ENCODE measurements at places on chromosomes 3 and 15. TPM values are rescaled to one million over a fixed set of nuclear protein-coding genes. Genes with fewer than 3 reads are reported as not detected.

PLCH1 gene
- polyA plus RNA-seq = 10.1 TPM

ADPGK gene
- polyA plus RNA-seq = 54.4 TPM

KBTBD13 gene
- polyA plus RNA-seq = 0.06 TPM

SRGAP3 gene
- polyA plus RNA-seq = 17.0 TPM

DAZL gene
- not detected for polyA plus RNA-seq

SEMA7A gene
- polyA plus RNA-seq = 7.6 TPM

SPATA12 gene
- 0.12 TPM for polyA plus RNA-seq

ADGRG7 gene
- polyA plus RNA-seq = not detected

HDAC11 gene
- 22.3 TPM for polyA plus RNA-seq

ARPP21 gene
- 0.99 TPM for polyA plus RNA-seq

C3orf20 gene
- polyA plus RNA-seq = 0.30 TPM

SKOR1 gene
- polyA plus RNA-seq = 0.45 TPM

ANKUB1 gene
- not detected for polyA plus RNA-seq

CRYGS gene
- polyA plus RNA-seq = 5.3 TPM

SLC22A13 gene
- 1.6 TPM for polyA plus RNA-seq

PLAAT1 gene
- polyA plus RNA-seq = 2.6 TPM

C3orf80 gene
- polyA plus RNA-seq = 0.43 TPM

HCN4 gene
- polyA plus RNA-seq = 0.97 TPM
